Ureter (tissue), 1 donor: ENCODE measurements at places on chromosomes 4 and X. TPM values are rescaled to one million over a fixed set of nuclear protein-coding genes. Genes with fewer than 3 reads are reported as not detected.

NWD2 gene
- 0.36 TPM for total RNA-seq

GRCh38 chr4:127000846-127001245 is 631.9 kb upstream of the INTU start:
- DNase-seq: no peak

GABRE gene
- 97.8 TPM for total RNA-seq

DNA sequence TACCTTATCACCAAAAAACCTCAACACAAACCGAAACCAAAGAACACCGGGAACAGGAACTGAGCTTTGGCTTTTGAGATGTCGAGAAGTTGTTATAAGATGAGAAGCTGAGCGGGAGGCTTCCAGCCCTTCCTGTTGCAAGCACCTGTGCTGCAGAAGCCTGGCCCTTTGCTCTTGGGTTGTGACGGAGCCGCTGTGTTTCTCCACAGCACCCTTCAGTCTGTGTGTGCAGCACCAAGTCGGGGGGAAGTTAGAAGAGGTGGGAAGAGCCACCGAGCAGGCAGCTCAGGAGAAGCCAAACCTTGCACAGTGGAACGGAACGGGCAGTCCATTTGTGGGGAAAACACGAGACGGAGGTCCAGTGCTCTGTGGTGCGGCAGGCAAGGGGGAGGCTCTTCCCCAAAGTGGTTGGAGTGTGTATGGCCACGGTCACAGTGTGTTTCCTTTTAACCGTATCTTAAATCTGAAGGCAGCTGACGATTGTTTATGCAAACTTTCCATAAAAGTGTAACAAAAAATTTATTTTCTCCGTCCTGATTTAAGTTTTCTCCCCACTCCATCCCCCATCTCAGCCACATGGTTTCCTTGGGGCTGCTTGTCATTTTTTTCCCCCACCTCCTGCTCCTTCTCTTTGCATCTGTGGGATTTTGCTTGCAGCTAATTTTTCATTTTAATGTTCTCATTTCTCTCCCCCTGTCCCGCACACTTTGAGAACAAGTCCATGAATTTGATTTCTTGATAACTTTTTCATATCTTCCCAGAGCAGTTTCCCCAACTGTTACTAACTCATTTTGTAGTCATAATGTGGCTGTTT is 123.7 kb downstream of the STOX2 start:
- DNase-seq: no peak

- no peak for DNase-seq
Measured at GRCh38 chr4:112901962-112902411, 147.5 kb upstream of the ANK2 start.

GRCh38 chrX:25175743-25176142 is 160.0 kb upstream of the ARX start:
- no peak for DNase-seq

CPLX1 gene
- 6.7 TPM for total RNA-seq
